Globus pallidus (tissue), 1 donor: ENCODE measurements at places on chromosomes 16 and 17.

GRCh38 chr17:40341808-40342503 is 22.6 kb downstream of the GJD3 start:
- DNase-seq = no peak

DNA sequence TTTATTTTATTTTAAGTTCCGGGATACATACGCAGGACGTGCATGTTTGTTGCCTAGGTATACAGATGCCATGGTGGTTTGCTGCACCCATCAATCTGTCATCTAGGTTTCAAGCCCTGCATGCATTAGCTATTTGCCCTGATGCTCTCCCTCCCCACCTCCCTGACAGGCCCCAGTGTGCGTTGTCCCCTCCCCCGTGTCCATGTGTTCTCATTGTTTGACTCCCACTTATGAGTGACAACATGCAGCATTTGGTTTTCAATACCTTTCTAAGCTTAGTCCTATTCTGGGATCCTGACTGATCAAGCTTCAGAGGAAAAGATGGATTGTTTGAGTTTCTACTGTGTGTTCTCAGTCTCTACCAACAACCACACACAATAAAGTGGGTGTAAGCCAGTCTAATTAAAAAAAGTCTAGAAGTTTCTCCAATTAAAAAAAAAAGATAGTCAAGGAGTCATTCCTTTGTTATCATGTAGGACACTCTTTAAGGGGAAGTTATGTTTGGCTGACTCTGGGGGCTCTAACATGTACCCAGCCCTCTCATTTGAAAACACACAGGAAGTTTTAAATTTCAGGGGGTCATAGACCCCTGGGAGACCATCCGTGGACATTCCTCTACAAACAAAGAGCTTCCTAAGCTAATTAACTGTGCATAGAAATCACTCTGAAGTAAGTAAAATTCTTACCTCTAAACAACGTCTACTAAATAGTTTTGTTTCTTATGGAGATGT is 66.3 kb upstream of the ADAMTS18 start:
- DNase-seq = no peak

GRCh38 chr17:7929158-7930023 is at the start of gene KCNAB3:
KCNAB3 (minus strand) TSS chr17:7929856; CDS start chr17:7929435, 421 bp downstream.
- peak; percentile 66 for DNase-seq

DNA sequence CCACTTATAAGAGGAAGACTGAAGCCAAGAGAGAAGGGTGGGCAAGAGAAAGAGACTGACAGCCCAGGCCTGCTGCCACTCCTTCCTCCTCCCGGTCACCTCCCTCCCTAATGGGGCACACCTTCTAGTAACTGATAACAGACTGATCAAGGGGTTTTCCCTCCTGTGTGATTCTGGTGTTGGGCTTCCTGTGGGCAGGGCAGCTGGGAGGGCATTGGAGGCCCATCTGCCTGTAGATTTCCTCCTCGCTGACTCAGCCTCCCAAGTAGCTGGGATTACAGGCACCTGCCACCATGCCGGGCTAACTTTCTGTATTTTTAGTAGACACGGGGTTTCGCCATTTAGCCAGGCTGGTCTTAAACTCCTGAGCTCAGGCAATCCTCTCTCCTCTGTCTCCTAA is 16.2 kb downstream of the CA4 start:
- DNase-seq = no peak

GRCh38 chr16:61944004-61944403 is 92.2 kb downstream of the CDH8 start:
- no peak for DNase-seq

DNA sequence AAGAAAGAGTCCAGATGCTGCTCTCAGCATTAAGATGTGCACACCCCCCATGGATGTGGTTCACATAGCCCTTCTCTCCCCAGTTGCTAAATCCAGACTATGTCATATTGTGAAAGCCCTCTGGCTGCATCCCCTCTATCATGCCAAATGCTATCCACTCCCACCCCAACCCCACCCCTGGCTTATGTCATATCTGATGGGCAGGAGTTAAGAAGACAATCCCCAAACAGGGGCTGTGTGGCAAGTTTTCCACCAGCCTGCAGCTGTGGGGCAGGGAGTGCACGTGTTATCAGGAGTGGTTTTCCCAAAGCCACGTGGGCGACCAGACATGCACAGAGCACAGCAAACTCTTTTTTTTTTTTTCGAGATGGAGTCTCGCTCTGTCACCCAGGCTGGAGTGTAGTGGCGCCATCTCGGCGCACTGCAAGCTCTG is 10.0 kb downstream of the FAM117A start:
- no peak for DNase-seq

DNA sequence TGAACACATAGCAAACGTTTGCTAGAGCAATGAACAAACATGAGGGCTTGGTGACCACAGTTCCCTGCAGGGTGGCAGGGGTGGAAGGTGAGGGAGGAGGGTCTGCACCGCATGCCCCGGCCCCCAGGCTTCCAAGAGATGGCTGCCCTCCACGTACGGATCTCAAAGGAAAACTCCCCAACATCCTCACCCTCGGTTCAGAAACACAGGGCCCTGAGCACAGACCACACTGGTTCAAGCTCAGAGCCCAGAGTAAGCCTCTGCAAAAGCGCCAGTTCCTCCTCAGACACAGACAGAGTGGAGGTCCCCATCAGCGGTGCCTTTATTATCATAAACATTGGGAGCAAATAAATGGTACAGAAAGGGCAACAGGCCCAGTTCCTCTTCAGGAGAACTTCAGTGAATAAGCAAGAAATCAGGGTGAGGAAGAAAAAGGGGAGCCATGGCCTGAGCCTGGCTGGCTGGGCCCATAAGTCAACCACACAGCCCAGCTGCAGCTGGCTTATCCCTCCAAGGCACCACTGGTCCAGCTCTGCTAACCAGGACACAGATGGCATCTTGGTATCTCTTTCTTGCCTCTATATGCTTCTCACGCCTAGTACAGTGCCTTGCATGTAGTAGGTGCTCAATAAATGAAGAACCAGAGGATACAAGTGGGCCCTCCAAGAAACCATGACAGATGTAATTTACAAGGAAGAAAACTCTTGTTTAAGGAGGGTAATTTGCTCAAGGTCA is 11.0 kb downstream of the MPO start:
- DNase-seq = no peak

DNA sequence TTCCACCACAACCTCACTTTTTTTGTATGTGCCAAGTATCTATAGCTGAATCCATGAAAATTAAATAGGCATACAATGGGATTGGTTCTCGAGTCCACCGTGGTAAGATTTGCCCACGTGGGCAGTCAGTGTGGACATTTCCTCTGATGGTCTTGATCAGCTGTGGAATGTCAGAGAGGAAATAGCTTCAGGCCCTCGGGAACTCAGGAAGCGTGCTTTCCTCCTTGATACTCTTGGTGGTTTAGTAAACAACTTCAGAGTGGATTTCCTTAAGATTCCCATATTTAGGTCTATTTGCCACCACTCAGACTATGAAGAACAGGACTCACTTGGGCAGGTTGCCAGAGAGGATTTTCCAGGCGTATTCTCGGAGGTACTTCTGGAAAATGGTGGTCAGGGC is 152.5 kb downstream of the VPS53 start:
- no peak for DNase-seq

DNA sequence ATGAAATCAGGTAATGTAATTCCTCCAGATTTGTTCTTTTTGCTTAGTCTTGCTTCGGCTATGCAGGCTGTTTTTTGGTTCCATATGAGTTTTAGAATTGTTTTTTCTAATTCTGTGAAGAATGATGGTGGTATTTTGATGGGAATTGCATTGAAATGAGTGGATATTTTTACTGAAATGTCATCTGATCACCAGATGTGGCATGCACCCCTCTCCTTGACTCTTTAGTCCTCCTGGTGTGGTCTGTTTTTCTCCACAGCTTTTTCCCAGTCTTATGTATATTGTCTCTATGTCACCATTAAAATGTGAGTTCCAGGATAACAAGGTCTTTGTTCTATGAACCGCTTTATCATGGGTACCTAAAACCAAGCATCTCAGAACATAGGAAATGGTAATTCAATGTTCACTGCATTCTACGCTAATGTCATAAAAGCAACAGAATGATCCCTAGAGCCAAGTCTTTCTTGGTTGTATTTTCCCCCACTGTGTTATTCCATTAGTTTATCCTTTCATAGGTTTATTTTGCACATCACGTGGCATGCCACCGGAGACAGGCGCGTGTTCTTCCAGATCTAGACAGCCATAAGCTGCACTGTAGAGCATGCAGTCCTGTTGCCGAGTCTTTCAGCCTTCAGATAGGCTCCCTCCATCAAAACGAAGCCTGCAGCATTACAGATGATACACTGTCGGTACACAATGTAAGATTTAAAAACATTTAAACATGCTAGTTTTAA is 172.5 kb downstream of the RPTOR start:
- DNase-seq = no peak

GRCh38 chr17:33127706-33128105 is 136.1 kb downstream of the SPACA3 start:
- no peak for DNase-seq

GRCh38 chr16:1105888-1106620 is 10.0 kb upstream of the C1QTNF8 start:
- peak; percentile 39 for DNase-seq

DNA sequence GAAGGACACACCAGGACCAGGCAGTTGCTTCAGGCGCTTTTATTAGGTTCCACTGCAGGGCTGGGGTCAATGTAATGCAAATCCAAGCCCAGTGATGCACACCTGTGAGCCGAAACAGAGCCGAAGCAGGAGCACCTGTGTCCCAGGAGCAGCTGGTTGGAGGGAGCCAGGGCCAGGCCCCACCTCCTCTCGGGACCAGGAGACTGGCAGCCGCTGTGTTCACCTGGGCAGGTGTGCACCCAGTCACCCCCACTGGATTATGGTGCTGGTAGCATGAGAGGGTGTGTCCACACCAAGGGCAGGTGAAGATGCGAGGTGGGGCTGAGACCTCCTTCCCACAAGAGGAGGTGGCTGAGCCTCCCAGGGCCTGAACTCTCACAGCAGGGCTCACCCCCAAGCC is 4.7 kb upstream of the FAAP100 start:
- DNase-seq = no peak

GRCh38 chr16:9102943-9103342 is 11.5 kb downstream of the HAPSTR1 start:
- no peak for DNase-seq

GRCh38 chr17:61015966-61016365 is 338.3 kb downstream of the BCAS3 start:
- no peak for DNase-seq

GRCh38 chr17:15909481-15909991 is 35.4 kb upstream of the ADORA2B start:
- no peak for DNase-seq

- DNase-seq = no peak
Observed at GRCh38 chr16:71474864-71475263, 12.8 kb upstream of the ZNF23 start.

- no peak for DNase-seq
Observed at GRCh38 chr16:86512860-86513470, 2.6 kb downstream of the FOXF1 start.

DNA sequence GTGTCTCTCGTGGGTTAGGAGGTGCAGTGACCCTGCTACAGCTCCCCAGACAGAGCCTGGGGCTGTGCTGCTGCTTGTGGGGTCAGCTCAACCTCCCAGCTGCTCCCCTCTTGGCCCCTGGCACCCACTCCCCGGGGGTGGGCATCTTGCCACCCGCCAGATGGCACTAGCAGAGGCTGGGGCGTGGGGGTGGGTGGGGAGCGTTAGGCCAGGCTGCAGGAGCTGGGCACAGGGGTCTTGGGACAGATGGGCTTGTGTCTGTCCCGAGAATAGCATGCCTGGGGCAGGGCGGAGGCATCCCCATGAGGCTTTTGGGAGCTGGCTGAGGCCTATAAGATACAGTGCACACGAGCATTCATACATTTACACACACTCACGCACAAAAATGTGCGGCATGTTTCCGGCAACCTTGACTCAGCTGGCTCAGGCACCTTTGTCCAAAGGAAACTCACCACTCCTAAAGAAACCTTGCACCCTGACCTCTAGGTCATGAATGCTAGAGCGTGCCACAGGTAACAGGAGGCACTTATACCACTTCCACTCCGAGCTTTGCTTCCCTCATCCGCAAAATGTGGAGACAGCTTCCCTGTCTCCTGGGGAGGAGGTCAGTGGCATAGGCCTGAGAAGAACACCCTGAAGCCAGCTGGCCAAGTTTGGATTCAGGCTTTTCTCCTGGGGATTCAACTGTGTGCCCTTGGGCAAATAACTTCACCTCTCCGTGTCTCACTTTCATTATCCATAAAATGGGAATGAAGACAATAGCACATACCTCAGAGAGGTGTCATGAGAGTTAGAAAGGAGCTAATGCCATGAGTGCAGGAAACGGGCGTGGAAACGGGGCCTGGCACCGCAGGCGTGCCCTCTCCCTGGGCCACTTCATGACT is 78.9 kb upstream of the LHX1 start:
- DNase-seq = no peak

GRCh38 chr16:38941-39892 is 14.2 kb downstream of the POLR3K start:
- DNase-seq = no peak

DNA sequence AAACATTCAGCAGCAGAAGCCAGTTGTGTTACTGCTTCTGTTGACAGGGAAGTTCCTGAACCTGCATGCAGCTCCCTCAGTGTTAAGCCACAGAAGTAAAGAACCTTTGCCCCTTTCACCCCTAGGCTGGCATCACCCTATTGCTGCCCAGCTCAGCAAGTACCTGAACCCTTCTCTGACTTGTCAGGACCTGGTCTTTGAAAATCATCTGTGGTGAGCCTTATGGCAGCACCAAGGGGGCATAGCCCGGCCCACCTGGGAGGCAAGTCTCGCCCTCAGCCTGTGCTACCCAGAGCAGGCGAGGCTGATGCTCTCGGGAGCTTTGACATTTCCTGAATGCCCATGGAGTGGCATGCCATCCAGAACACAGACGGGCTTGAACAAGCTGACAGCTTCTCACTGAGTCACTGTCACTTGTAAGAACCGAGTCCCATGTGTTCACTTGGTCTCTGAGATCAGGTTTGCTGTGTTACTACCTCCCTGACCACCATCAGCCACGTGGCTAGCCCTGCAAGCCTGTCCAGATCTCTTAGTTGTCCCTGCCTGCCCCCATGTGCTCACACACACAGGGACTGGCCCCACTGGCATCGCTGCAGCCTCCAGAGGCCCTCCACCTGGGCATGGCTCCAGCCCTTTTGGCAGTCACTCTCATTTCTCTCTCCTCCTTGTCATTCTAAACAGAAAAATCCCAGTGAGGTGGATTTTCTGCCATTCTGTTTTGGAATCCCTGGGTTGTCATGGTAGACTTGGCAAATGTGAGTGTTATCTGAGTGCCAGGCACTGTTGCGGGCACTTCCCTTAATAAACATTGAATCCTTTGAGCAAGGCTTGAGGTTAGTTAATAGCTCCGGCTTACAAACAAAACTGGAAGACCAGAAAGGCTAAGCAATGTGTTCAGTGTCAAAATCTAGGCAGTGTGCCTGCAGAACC is 2.9 kb upstream of the CARMIL2 start:
- DNase-seq = peak; percentile 75

- no peak for DNase-seq
Observed at GRCh38 chr16:1762196-1762878, 9.0 kb downstream of the NME3 start.
